ENCODE measurements at places on chromosomes 16 and 17.

DNA sequence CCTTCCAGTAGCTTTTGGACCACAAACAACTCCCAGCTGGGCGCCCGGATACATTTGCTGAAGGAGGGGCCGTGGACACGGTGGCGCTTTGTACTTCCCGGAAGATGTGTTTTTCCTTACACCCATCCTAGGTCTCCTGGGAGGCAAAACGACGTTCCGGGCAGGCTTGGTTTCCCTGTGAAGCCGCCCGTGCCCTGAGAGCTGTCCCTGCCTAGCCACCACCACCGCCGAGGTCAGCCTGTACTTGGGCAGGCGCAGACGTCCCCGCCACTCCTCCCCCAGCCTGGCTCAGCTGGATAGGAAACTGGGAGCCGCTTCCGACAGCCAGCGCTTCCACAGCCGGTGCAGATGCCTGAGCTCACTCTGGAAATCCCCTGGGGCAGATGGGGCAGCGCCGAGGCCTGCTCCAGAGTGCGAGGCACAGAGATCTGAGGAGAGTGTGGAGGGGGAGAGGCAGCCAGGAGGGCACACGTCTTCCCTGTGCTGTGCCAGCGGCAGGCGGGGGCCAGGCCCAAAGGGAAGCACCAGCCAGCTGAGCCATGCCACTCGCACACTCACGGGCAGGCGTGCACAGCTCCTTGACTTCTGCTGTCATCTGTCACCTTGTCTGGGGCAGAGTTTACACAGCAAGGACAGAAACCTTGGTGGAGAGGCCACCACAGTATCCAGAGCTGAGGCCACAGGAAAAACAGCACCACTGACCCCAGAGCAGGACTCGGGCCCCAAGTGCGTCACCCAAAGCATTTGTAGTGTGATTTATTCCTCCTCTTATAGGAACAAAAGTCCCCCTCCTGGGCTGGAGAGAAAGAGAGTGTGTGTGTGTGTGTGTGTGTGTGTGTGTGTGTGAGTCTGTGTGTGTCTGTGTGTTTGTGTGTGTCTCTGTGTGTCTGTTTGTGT, 3.0 kb downstream of the RHBDF2 start:
- H3K4me1 ChIP-seq: peaks cover 83% of the 10 kb centered on the region
- DNase-seq: no peak
- peaks cover 12% of the 10 kb centered on the region for H3K36me3 ChIP-seq
- peak overlapping the region; percentile 89 for H3K4me3 ChIP-seq

- peak overlapping the region; percentile 95 for H3K27ac ChIP-seq
- H3K4me1 ChIP-seq: peaks cover 65% of the 10 kb centered on the region
- no peak for DNase-seq
- H3K27me3 ChIP-seq: no peaks in the 10 kb centered on the region
- H3K36me3 ChIP-seq: peaks cover 2% of the 10 kb centered on the region
These were observed 67.9 kb downstream of the RAI1 start for GRCh38 chr17:17749025-17749772.

GRCh38 chr16:9365370-9365728, 273.9 kb downstream of the HAPSTR1 start:
- DNase-seq: no peak
- no peak overlapping the region for H3K27ac ChIP-seq
- H3K36me3 ChIP-seq: no peaks in the 10 kb centered on the region

DNA sequence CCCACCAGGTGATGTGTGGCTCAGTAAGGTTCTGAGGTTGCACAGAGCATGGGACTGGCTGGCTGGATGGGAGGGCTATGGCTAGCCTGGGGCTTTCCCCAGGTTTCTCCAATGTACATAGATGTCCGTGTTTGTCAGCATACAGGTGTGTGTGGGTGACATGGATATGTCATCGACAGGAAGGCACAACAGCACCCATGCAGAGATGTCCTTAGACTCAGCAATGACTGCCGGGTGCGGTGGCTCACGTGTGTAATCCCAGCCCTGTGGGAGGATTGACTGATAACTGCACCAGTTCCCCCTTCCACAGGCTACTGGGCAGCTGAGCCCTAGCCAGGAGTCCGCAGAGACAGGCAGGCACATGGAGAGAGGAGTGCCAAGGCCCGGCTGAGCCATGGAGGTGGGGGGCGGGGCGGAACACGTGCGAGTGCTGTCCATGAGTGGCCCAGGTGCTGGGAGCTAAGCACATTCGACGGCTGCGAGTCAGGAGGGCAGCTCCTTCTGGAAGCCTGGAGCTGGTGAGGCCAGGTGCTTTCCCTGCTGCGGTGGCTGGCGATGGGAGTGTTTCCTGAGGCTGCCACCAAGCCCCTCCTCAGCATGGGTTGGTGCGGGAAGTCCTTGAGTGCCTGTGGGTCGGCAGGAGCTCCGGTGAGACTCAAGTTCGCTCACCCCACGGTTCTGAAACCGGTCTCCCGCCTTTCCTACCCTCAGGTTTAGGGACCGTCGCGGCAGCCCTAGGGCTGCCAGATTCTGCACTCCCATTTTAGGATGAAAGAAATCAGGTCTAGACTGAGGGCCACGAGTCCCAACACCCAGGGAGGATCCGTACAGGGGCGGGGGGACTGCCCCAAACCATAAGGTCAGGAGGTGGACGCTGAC, 858 bp upstream of the ASPSCR1 start:
- peaks cover 12% of the 10 kb centered on the region for H3K36me3 ChIP-seq
- DNase-seq: no peak
- peak overlapping the region; percentile 94 for H3K4me3 ChIP-seq

- H3K27ac ChIP-seq: no peak overlapping the region
- H3K36me3 ChIP-seq: no peaks in the 10 kb centered on the region
- no peak overlapping the region for H3K4me3 ChIP-seq
- H3K27me3 ChIP-seq: peaks cover 5% of the 10 kb centered on the region
These were observed 8.3 kb upstream of the FDXR start for GRCh38 chr17:74881073-74881472.

DNA sequence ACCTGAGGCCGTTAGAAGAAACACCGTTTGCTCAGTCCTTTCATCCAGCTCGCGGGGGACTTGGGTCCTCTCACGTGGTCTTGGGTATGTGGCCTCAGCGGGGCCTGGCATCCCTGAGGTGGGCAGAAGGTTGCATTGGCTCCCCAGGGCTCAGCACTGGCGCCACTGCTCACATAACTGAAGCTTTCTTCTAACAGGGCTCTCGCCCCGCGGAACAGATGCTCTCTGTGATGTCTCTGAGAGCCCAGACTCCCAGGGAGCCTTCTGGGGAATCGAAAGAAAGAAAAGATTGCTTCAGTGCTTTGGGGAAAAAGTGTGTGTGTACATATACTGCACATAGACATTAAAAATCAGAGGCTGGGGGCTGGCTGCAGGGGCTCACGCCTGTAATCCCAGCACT, 10.1 kb downstream of the MGRN1 start:
- peaks cover 12% of the 10 kb centered on the region for H3K4me1 ChIP-seq
- no peak overlapping the region for H3K27ac ChIP-seq
- H3K4me3 ChIP-seq: no peak overlapping the region
- no peaks in the 10 kb centered on the region for H3K27me3 ChIP-seq

GRCh38 chr16:53904533-53904932, 200.6 kb downstream of the FTO start:
- H3K27ac ChIP-seq: no peak overlapping the region
- DNase-seq: no peak
- peaks cover 11% of the 10 kb centered on the region for H3K36me3 ChIP-seq
- H3K4me1 ChIP-seq: peaks cover 16% of the 10 kb centered on the region
- no peaks in the 10 kb centered on the region for H3K27me3 ChIP-seq
- H3K4me3 ChIP-seq: no peak overlapping the region

DNA sequence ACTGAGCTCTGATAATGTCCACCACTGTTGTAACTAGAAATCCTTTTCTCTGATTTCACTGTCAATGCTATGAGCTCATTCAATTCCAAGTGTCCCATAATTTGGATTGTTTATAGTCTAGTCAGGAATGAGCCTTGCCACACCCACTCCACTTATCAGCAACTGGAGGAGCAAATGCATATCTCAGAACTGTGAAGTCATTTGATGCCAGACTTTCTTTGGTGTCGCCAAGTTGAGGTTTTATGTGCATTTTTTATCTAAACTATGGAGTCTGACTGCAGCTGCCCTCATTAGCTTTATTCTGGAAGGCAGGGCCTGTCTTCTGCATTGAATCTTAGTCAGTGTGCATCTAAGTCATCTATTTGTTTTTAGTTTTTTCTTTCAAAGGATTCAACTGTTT, 361.3 kb downstream of the PMP22 start:
- no peaks in the 10 kb centered on the region for H3K36me3 ChIP-seq
- no peaks in the 10 kb centered on the region for H3K4me1 ChIP-seq

DNA sequence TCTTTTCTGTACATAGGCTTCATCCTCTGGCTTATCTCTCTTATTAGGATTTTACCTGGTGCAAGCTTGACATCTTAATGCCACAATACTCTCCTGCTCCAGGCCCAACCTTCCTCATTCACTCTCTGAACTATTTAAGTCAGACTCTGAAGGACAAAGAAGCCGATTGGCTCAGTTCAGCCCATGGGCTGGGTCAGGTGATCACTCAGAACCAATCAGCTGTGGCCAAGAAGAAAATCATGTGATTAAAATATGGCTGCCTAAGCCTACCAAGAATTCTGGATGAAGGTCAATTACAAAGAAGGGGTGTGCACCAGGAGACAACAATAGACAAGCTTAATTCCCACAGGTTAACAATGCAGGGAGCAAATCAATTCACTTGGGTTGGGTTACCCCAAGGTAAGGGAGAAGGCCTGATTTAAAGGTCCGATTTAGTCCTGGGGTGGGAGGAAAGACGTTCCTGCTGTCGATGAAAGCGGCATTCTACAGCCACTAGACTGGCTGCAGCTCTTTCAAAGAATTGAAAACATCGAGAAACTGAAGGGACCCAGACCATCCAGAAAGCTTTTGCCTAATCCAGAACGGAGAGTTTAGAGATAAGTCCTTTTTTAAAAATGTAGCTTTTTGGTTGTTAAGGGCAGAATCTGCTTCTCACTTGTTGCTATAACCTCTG, 42.9 kb upstream of the NFAT5 start:
- H3K27ac ChIP-seq: no peak overlapping the region
- peaks cover 29% of the 10 kb centered on the region for H3K4me1 ChIP-seq
- H3K36me3 ChIP-seq: no peaks in the 10 kb centered on the region
- H3K27me3 ChIP-seq: no peaks in the 10 kb centered on the region
- H3K4me3 ChIP-seq: no peak overlapping the region
- no peak for DNase-seq

GRCh38 chr17:67628580-67629013, 89.1 kb upstream of the NOL11 start:
- peak; percentile 23 for DNase-seq
- no peak overlapping the region for H3K27ac ChIP-seq
- H3K36me3 ChIP-seq: peaks cover 16% of the 10 kb centered on the region

GRCh38 chr17:35841505-35841904, 27.2 kb downstream of the HEATR9 start:
- H3K27me3 ChIP-seq: no peaks in the 10 kb centered on the region
- DNase-seq: no peak
- no peak overlapping the region for H3K4me3 ChIP-seq

- no peak overlapping the region for H3K27ac ChIP-seq
- H3K4me1 ChIP-seq: no peaks in the 10 kb centered on the region
- no peak overlapping the region for H3K4me3 ChIP-seq
- H3K36me3 ChIP-seq: no peaks in the 10 kb centered on the region
These were observed 43.4 kb upstream of the IRX6 start for GRCh38 chr16:55280587-55280986.

- H3K36me3 ChIP-seq: peaks cover 68% of the 10 kb centered on the region
- no peaks in the 10 kb centered on the region for H3K27me3 ChIP-seq
- no peaks in the 10 kb centered on the region for H3K4me1 ChIP-seq
- H3K27ac ChIP-seq: no peak overlapping the region
These were observed 22.9 kb downstream of the PRR11 start for GRCh38 chr17:59178266-59178985.

DNA sequence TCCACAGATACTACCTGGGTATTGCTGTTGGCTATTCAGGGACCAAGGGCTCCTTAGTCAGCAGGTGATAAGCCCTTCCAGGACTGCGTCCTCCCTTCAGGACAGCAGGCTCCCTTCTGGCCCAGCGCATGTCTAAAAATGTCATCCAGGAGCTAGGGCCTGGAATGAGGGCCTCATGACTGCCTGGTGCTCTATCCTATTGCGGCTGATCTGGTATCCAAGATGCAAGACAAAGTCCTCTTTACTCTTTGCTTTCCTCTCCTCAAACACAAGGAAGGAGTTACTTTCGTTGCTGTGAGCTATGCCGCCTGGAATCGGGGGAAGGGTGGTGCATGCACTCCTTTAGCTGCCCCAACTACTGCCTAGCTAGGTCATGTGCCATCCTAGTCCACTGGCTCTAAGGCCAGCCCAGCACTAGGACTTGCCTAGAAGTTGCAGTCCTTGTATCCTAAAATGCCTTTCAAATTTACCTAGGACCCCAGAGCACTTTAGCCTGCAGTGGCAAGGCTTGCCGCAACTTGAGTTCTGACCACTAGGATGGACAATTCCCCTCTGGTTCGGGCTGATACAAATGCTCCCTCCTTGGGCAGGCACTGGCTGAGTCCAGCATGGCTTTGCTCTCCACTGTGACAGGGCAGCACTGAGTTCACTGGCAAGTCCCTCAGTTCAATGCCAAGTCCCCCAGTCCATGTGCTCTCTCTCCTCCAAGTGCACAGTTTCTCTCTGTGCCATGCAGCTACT, 10.1 kb upstream of the TMEM219 start:
- H3K4me3 ChIP-seq: no peak overlapping the region
- no peaks in the 10 kb centered on the region for H3K4me1 ChIP-seq
- no peak for DNase-seq
- no peaks in the 10 kb centered on the region for H3K36me3 ChIP-seq

DNA sequence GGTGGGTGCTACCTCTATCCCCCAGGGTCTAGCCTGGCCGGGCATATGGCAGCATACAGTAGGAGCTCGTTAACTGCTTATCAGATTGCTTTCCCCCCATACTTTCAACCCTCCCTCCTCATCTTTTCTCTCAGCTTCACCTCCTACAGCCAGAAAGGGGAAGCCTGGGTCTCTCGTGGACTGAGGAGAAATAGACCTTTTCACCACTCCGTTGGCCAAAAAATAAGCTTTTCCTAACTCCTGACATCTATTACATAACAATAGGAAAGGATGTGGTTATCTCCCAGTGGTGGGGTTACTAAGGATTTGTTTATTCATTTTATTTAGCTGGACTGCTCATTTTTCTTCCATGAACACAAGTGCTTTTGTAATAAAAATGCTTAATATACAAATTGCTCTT, 9.0 kb upstream of the CXCL16 start:
- no peak overlapping the region for H3K4me3 ChIP-seq
- no peak overlapping the region for H3K27ac ChIP-seq
- DNase-seq: no peak
- H3K36me3 ChIP-seq: no peaks in the 10 kb centered on the region

- no peak overlapping the region for H3K27ac ChIP-seq
- no peaks in the 10 kb centered on the region for H3K36me3 ChIP-seq
- DNase-seq: no peak
These were observed 95.9 kb upstream of the AXIN2 start for GRCh38 chr17:65657251-65657828.
